ENCODE measurements at places on chromosomes 1 and 21.
A peak's percentile ranks its signal among the peaks of the same experiment; 100 is the strongest.

GRCh38 chr1:167839009-167839408 lies 74.9 kb downstream of the ADCY10 start:
- no peak for DNase-seq

DNA sequence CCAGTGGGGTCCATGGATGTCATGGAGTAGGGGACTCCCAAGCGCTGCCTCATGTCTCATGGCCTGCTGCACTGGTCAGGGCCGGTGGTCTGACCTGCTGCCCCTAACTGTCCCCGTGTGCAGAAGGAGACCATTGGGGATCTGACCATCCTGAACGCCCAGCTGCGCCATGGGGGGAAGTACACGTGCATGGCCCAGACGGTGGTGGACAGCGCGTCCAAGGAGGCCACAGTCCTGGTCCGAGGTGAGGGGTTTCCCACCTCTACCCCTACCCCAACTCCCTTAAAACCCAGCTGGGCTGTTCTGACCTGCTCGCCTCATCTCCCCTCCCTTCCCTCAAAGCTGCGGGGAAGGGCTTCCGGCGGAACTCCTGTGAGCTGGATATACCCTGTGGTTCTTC lies 18.6 kb downstream of the TMEM81 start:
- DNase-seq = no peak

GRCh38 chr1:62341089-62341488 lies 21.9 kb upstream of the KANK4 start:
- no peak for DNase-seq

GRCh38 chr1:10710489-10710888 lies 86.0 kb downstream of the CASZ1 start:
- DNase-seq = no peak

- DNase-seq = peak; percentile 41
Measured at GRCh38 chr1:50605186-50605875, 182.1 kb upstream of the DMRTA2 start.

DNA sequence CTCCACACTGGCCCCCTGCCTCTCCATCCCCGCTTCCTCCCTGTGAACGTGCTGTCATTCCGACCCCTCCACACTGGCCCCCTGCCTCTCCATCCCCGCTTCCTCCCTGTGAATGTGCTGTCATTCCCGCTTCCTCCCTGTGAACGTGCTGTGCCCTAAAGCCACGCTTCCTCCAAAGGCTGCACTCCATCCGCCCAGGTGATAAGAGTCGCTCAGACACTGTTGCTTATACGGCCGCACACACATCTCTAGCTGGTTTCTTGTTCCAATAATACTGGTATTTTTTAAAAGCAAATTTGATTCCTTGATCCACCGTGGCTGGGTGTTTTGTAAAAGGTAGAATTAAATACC lies 39.3 kb upstream of the TSPEAR start:
- DNase-seq = no peak

- DNase-seq = no peak
Measured at GRCh38 chr1:109477821-109478220, 5.9 kb upstream of the ATXN7L2 start.

- DNase-seq = no peak
Measured at GRCh38 chr21:25179116-25179515, 428.2 kb downstream of the MRPL39 start.

DNA sequence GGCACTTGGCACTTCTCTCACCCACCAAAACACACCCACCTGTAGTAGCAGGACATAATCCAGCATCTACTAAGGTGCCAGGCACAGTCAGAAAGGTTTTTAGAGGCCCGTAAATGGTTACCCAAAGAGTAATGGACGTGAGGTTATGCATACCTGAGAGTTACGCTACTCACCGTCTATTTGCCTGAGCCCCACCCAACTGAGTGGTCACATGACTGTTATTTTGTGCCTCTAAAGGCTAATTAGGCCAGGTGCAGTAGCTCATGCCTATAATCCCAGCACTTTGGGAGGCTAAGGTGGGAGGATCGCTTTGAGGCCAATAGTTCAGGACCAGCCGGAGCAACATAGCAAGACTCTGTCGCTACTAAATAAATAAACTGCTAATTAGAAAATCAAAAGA lies 11.0 kb downstream of the LMX1A start:
- no peak for DNase-seq

GRCh38 chr21:44005593-44005992 lies 6.5 kb upstream of the TRAPPC10 start:
- DNase-seq = no peak

- DNase-seq = no peak
Measured at GRCh38 chr1:71762514-71763255, 519.7 kb downstream of the NEGR1 start.

DNA sequence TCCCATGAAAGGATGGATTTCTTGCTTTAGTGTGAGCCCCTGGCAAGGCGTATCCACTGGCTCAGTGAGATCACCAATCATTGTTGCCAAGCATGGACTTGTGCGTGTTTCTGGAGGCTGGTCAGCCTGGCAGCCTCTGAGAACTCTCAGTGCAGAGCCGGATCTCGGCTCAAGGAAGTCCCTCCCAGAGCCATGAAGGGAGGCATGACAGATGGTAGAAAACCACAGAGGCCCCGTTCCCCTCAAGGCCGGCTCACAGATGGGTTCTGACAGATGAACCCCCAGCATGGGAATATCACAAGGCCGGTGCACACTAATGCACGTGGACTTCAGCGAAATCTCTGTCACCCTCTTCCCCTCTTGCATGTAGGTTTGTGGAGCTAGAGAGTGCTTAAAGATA lies 290.5 kb downstream of the AJAP1 start:
- no peak for DNase-seq

GRCh38 chr21:29477941-29478340 lies 179.2 kb downstream of the BACH1 start:
- no peak for DNase-seq

DNA sequence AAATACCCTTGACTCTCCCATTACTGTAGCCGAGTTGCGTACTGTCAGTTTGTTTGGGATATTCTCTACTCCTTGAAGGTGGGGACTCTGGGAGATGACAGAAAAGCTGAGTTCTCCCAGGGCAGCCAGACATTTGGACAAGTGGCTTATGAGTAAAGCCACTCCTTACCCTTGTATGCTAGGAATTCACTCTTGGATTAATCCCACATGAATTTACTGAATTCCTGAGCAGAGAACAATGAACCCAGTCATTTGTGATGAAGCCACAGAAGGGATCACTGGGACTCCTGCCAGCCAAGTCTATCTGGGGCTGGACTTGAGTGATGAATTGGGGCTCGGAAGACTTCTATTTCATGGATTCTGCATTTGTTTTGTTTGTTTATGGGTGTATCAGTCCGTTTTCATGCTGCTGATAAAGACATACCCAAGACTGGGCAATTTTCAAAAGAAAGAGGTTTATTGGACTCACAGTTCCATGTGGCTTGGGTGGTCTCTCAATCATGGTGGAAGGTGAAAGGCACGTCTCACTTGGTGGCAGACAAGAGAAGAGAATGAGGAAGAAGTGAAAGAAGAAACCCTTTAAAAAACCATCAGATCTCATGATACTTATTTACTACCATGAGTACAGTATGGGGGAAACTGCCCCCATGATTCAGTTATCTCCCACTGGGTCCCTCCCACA lies 25.1 kb downstream of the C1orf116 start:
- DNase-seq = no peak

DNA sequence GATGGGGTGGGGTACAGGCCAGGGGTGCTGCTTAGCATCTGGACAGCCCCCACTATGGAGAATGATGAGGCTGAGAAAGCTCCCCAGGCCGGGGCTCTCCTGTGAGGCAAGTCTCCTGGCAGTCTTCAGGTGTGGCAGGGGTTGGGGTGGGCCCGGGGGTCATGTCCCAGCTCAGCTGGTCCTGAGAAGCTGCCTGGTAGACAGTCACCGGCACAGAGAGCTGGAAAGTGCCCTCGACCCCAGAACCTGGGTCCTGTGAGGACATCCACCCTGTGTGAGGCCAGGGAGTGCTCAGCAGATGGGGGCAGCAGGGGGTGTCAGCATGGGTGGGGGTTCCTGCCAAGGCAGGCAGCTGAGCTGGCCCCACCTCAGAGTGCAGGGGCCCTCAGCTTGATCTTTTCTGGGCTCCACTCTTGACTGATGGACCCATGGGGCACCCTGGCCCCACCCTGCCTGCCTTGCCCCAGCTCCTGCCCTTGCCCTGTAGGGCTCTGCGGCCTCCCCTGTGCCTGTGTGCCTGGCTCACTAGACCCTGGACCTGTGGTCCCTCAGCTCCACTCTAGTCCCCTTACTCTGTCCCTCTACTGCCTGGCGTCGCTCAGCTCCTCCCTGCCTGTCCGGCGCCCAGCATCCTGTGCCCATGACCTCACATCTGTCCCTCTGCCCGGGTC lies 5.8 kb downstream of the IBA57 start:
- DNase-seq = no peak

- no peak for DNase-seq
Measured at GRCh38 chr1:156705918-156706656, 704 bp upstream of the CRABP2 start.

- DNase-seq = no peak
Measured at GRCh38 chr1:203442821-203443220, 32.8 kb upstream of the PRELP start.

DNA sequence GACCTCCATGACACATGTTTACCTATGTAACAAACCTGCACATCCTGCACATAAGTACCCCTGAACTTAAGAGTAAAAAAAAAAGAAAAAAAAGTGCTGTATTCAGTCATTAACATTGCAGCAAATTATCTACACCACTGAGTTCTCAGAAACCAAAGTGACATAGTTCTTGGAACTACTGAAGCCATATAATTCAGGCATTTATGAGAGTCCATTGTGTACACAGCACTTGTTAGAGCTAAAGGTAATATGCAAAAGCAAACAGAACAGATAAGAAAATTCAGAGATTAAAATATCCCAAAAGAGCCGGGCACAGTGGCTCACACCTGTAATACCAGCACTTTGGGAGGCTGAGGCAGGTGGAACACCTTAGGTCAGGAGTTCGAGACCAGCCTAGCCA lies 38.0 kb downstream of the F5 start:
- no peak for DNase-seq

DNA sequence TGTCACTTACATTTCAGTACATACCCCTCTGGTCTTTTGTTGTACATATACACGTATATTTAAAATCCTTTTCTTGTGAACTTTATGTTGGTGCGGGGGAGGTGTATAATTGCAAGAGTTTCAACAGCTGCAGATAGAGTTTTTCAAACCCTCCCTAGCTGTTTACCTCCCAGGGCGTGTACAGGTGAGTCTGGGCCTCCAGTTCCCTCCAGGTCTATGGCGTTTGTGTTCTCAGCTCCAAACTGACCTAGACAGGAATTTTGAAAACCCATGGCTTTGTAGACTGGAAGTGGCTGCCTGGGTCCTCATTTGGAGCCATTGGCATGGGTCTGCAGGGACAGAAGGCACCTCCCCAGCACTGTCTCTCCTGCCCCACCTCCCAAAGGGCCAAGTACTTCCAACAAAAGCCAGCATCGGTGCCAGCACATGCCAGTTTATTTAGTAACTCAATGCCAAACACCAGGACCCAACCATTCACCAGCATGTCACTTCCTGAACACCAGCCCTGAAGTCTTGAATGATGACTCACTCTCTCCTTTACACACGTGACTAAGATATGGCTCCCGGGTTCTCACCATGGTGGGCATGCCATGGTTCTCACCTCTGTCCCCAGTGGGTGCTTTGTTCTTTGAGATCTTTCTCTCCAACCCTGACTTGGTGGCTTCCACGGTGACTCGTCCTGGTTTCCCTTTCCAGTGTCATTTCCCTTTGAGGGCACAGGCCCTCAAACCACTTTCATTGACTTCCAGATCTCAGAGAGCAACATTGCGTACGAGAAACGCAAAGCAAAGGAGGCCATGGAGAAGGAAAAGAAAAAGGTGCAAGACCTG lies 57.3 kb upstream of the EFHD2 start:
- peak; percentile 86 for DNase-seq

- DNase-seq = no peak
Measured at GRCh38 chr21:15616864-15617574, 112.8 kb upstream of the USP25 start.

DNA sequence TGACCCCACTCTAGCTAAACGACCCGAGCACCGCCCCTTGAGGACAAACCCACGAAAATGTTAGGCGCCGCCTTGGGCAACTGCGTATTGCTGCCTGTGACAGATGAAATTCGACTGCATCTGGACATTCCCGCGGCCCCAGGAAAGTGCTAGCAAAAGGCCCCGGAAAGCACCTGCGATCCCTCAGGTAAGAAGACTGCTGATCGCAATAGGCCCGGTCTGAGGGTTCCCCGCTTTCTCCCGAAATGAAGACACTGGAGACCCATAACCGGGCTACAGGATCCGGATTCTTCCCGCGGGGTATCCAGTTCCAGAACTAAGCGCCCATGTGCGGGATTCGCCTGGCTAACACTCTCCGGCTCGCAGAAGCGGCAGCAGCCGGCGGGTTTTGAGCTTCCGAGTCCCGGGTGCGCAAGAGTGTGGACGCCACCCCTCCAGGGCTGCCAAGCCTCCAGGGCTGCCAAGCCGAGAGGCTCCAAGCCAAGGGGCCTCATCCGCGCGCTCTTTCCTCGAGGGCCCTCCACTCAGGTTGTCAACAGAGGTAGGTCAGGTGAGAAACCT lies 157.9 kb upstream of the NBPF11 start:
- no peak for DNase-seq

GRCh38 chr1:201740086-201740541 lies 88.8 kb upstream of the IPO9 start:
- DNase-seq = no peak

DNA sequence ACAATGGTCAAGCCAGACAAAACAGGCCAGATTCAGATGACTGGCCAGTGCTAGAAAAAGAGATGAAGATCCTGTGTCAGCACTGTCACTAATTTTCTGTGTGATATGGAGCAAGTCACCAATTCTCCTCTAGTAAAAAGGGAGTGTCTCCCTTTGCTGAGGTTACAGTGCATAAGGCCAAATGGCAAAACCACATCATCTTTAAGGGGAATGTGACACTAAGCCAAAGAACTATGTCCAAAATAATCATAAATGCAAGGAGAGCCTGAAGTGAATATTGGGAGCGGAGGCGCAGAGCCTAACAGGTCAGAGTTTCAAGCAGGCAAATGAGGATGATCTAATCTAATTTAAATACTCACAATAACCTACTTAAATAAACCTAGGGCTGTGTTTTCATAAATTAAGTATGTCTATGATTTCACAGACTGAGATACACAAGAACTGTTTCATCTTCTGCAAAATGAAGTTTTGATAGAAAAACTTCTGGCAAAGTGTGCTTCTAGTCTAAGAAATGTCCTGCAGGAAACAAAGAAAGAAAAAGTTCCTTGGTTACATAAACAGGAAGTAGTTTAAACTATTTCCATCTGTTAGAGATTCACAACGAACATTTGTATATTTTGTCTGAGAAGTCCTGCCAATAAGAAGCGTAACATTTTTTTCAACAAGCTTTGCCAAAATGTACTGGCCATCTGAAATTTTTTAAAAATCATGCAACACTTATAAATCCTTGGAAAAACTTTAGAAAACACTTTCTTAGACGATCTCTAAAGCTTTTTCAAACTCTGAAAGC lies 290.2 kb downstream of the LRRC40 start:
- no peak for DNase-seq

- no peak for DNase-seq
Measured at GRCh38 chr1:100077531-100077930, 55.2 kb downstream of the SASS6 start.

- DNase-seq = no peak
Measured at GRCh38 chr1:224358237-224358636, 1.6 kb downstream of the CNIH4 start.

GRCh38 chr1:58902830-58903513 lies 119.1 kb upstream of the JUN start:
- DNase-seq = no peak
